ENCODE measurements at places on chromosomes 7 and 10.

- DNase-seq: no peak
Measured at GRCh38 chr7:86904949-86905834, 154.3 kb downstream of the ELAPOR2 start.

GRCh38 chr10:128660726-128661125 lies 534.5 kb upstream of the MKI67 start:
- no peak for DNase-seq

DNA sequence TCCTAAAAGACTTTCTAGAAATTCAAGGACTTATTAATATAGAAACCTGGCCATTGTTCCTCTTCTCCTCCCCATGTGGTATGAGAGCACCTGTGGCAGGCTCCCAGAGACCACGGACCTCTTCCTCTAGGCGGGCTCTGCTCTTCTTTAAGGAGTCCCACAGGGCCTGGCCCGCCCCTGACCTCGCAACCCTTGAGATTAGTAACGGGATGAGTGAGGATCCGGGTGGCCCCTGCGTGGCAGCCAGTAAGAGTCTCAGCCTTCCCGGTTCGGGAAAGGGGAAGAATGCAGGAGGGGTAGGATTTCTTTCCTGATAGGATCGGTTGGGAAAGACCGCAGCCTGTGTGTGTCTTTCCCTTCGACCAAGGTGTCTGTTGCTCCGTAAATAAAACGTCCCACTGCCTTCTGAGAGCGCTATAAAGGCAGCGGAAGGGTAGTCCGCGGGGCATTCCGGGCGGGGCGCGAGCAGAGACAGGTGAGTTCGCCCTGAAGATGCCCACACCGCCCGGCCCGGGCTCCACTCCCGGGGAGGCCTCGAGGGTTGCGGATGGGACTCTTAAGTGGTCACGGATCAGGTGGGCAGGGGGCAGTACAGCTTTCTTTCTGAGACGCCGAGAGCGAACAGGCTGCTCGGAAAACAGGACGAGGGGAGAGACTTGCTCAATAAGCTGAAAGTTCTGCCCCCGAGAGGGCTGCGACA lies at the start of gene SLC26A4:
Gene SLC26A4 (plus strand): TSS at position 448 of the 700 bp plus-strand sequence. CDS start 814 bp downstream, outside the sequence.
- DNase-seq: peak; percentile 13

DNA sequence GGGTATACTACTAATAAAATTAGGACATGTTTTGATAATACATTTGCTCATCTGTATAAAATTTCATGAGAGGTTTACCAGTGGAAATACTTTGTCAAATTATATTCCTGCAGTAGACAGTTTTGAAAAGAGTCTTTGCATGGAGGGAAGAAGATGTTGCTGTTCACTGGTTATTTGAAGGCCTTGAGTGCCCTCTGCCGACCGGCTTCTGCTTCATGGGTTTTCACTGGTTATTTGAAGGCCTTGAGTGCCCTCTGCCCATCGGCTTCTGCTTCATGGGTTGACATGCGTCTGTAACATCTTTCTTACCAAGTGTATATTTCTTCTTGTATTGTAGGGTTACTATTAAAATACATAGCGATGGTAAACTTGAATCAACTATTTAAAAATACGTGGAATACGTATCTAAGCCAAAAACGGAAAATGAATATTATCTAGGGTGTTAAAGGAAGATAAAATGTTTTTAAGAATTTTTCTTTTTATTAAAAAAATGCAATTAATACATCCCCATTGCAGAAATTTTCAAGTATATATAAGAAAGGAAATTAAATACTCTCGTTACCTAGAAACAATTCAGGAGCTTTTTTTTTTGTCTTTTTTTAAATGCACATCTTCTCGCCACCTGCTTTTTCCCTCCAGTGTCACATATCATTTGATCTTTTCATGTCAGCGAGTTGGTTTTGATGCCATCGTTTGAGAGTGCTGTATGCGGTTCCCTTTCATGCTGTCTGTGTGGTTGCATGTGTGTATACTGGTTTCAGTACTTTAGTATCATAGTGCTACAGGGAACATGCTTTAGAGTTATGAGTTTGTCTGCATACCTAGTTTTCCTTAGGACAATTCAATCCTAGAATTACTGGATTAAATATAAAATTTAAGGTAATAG lies 73.4 kb downstream of the SHH start:
- peak; percentile 52 for DNase-seq

- DNase-seq: no peak
Measured at GRCh38 chr7:99694201-99694911, 14.6 kb upstream of the CYP3A5 start.

DNA sequence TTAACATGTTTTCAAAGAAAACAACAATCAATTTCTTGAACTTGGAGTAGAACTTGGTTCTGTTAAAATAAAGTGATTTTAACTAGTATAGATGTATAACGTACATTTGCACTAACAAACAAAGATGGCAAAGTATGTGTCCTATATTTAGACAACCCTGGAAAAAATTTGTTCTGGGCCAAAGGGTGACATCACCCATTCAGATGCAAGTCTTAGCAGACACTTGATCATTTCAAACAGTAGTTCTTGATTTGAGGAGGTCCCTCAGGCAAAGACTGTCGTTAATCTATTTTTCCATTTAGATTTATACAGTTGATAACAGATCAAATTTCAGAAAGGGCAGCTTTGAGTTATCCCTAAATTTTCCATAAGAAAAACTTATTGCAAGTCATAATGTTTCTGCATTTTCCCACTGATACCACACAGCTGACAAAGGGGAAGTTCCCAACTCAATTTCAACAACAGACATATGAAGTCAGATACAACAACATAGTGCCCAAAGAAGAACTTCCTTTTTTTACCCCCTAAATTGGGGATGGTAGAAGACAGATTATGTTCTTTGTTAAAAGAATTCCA lies 5.2 kb downstream of the NMT2 start:
- DNase-seq: no peak

DNA sequence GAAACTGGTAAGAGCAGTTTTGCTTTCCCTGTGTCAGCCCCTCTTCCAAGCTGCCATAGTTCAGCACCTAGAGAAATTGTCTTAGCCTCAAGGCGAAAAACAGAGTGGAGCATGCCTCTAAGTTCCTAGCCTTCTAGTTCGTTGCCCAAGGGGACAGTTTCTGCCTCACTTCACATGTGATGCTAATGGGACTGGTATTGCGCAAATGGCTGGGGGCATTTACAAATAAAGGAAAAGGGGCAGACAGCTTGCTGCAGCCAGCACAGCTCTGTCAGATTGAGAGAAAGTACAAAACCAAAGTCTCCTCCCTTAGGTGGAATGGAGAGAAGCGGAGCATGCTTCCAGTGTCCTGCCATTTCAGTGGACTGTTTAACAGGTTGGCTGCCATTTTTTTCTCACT lies 567.7 kb downstream of the ETV1 start:
- DNase-seq: no peak

- no peak for DNase-seq
Measured at GRCh38 chr10:88813200-88813599, 10.7 kb downstream of the LIPM start.

DNA sequence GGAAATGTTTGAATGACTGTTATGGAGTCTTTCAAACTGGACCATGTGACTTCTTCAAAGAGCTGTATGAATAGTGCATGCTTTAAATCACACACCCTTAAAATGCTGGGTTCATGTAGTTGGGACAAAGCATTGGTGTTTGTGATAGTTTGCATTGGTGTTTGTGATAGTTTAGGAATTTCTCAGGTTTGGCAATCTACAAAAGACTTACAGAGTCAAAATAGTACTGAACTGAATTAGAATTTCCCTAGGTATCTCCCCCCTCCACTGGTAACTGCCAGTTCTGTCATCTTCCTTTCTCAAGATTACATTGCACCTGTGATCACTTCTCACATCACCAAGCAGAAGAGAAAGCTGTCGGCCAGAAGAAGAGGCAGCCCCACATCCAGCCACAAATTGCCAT lies 261.1 kb downstream of the GATA3 start:
- no peak for DNase-seq

- no peak for DNase-seq
Measured at GRCh38 chr7:13822678-13823077, 166.8 kb downstream of the ETV1 start.
